GM23248 (cell line): ENCODE measurements at places on chromosomes 2 and 18. TPM values are rescaled to one million over a fixed set of nuclear protein-coding genes. Genes with fewer than 3 reads are reported as not detected.
A peak's percentile ranks its signal among the peaks of the same experiment; 100 is the strongest.

GRCh38 chr2:43360137-43360536 lies 133.7 kb upstream of the ZFP36L2 start:
- peaks cover 13% of the 10 kb centered on the region for H3K4me1 ChIP-seq
- H3K4me3 ChIP-seq = no peak overlapping the region
- H3K27ac ChIP-seq = no peak overlapping the region
- no peak for DNase-seq
- no peaks in the 10 kb centered on the region for H3K36me3 ChIP-seq
- H3K27me3 ChIP-seq = no peaks in the 10 kb centered on the region

- H3K4me3 ChIP-seq = no peak overlapping the region
- DNase-seq = no peak
- H3K4me1 ChIP-seq = no peaks in the 10 kb centered on the region
- H3K27ac ChIP-seq = no peak overlapping the region
- H3K36me3 ChIP-seq = no peaks in the 10 kb centered on the region
- H3K27me3 ChIP-seq = no peaks in the 10 kb centered on the region
Measured at GRCh38 chr18:23331091-23331920, 121.8 kb upstream of the RIOK3 start.

- H3K36me3 ChIP-seq = no peaks in the 10 kb centered on the region
- DNase-seq = no peak
- H3K27ac ChIP-seq = no peak within 1 kb of the TSS
- H3K4me3 ChIP-seq = no peak within 1 kb of the TSS
- H3K27me3 ChIP-seq = peaks cover 4% of the 10 kb centered on the region
Measured at GRCh38 chr18:7230626-7231349, at the start of gene LRRC30. LRRC30 (plus strand) TSS chr18:7231089; CDS start chr18:7231139, 50 bp downstream.

DNA sequence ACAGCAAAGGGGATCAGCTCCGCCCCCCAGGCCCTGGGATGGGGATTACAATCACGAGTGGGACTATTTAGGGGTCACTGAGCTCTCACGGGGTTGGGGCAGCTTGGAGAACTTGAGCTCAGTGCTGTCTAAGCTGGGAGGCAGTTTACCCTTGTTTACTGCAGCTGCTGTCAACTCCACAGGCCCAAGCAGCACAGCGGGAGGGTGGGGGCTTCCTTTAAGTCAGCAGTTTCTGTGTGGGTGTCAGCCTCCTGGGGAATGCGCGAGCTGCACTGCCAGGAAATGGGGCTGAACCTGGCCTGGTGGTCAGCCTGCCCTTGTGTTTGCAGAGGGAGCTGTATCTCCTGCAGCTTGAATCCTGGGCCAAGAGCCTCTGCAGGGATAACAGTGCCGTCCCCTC lies 29.8 kb downstream of the TOGARAM2 start:
- H3K4me3 ChIP-seq = no peak overlapping the region
- peak; percentile 14 for DNase-seq
- H3K27me3 ChIP-seq = no peaks in the 10 kb centered on the region; the same call in 1 of the 2 replicates

DNA sequence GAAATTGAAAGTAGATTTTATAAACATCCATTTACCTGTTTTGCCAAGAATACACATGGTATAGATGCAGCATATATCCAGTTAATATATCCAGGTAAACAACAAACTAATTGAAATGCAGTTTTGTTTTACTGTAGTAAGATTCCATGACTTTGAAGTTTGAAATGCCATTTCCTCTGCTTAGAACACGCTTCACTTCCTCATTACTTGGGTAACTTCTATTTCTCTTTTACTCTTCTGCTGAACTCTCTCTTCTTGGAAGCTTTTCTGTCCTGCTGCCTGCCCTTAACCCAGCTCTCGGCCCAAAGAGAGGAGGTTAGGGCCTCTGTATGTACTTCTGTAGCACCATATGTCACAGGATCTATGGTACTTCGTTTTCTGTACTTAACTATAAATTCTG lies 14.1 kb upstream of the IL1RL2 start:
- no peaks in the 10 kb centered on the region for H3K27me3 ChIP-seq
- no peaks in the 10 kb centered on the region for H3K4me1 ChIP-seq
- DNase-seq = no peak
- no peak overlapping the region for H3K4me3 ChIP-seq

GRCh38 chr2:67631483-67631882 lies 234.3 kb downstream of the ETAA1 start:
- H3K4me1 ChIP-seq = peaks cover 14% of the 10 kb centered on the region
- H3K36me3 ChIP-seq = no peaks in the 10 kb centered on the region
- H3K27me3 ChIP-seq = no peaks in the 10 kb centered on the region
- no peak overlapping the region for H3K4me3 ChIP-seq

- DNase-seq = no peak
- H3K36me3 ChIP-seq = no peaks in the 10 kb centered on the region
- no peak overlapping the region for H3K4me3 ChIP-seq
- H3K27ac ChIP-seq = no peak overlapping the region
- H3K27me3 ChIP-seq = no peaks in the 10 kb centered on the region
Measured at GRCh38 chr2:52194342-52194741, 1162.4 kb upstream of the NRXN1 start.

- H3K27me3 ChIP-seq = no peaks in the 10 kb centered on the region
- no peak overlapping the region for H3K27ac ChIP-seq
- no peak for DNase-seq
- H3K4me1 ChIP-seq = no peaks in the 10 kb centered on the region
- no peak overlapping the region for H3K4me3 ChIP-seq
Measured at GRCh38 chr2:175057078-175057685, 52.0 kb upstream of the CHN1 start.

GRCh38 chr2:65367524-65367923 lies 64.9 kb downstream of the SPRED2 start:
- H3K4me3 ChIP-seq = no peak overlapping the region
- DNase-seq = peak; percentile 99
- H3K36me3 ChIP-seq = no peaks in the 10 kb centered on the region
- no peaks in the 10 kb centered on the region for H3K27me3 ChIP-seq
- H3K4me1 ChIP-seq = peaks cover 42% of the 10 kb centered on the region
- H3K27ac ChIP-seq = peak overlapping the region; percentile 89

DNA sequence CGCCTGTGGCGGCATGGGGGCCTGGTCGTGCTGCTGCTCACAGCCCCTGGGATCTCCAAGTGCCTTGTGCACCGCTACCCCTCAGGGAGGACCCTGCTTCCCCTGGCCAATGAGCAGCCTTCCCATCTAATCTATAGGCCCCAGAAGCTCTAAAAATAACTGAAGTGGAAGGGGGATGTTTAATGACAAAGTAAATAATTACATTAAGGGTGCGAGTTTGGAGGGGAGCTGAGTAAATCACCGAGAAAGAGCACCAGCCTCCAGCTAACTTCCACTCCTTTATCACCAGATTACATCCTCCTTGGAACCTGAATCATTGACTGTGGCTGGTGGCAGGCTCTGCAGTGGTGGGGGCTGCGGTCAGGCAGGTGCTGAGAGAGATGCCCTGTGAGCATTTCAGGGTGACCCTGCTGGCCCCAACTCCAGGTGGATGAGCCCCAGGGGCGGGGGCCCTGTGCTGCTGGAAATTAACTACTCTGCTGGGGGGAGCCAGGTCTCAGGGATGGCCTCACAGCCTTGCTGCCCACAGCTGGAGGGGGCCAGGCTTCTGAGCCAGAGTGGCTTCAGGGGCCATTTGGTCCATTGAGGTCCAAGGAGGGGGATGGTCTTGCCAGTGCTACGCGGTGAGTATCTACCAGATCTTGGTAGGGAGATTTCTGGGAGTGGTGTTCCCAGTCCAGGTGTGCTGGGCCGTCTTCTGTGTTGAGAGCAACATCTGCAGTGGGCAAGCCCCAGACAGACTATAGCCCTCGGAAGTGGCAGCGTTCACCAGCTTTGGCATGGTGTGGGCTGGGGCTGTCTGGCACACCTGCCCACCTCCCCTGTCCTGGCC lies 74.2 kb downstream of the GLI2 start:
- no peak overlapping the region for H3K4me3 ChIP-seq
- DNase-seq = no peak
- no peak overlapping the region for H3K27ac ChIP-seq
- no peaks in the 10 kb centered on the region for H3K27me3 ChIP-seq
- peaks cover 3% of the 10 kb centered on the region; the same call in 1 of the 2 replicates for H3K36me3 ChIP-seq

DNA sequence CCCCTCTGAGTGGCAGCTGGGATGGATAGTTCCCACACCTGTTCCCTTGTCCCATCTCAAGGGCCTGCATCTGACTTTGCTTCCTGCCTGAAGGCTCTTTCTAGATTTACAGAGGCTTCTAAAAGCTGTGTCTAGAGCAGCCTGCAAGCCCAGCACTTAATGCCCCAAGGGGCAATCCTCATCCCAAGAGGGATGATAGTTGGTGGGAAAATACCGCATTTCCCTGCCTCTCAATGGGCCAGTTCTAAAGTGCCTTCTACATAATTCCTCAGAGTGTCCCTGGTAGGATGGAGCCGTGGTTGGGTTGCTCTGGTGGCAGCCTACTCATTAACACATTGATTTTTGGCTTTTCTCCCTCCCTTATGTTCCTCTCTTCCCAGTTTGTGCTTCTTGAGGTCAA lies 29.5 kb downstream of the LAMA3 start:
- H3K27me3 ChIP-seq = no peaks in the 10 kb centered on the region
- no peak for DNase-seq
- peaks cover 52% of the 10 kb centered on the region for H3K4me1 ChIP-seq
- no peak overlapping the region for H3K4me3 ChIP-seq

DNA sequence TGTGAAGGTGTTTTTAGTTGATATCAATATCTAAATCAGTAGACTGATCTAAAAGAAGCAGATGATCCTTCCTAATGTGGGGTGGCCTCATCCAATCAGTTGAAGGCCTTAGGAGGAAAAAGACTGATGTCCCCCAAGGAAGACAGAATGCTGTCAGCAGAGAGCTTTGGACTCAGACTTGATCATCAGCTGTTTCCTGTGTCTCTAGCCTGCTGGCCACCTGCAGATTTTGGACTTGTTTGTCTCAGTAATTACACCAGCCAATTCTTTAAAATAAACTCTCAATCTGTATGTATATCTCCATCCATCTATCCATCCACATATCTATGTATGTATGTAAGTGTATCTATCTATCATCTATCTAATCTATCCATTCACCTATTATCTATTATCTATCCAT lies 301.3 kb downstream of the LPIN1 start:
- H3K27me3 ChIP-seq = no peaks in the 10 kb centered on the region
- no peak for DNase-seq

DNA sequence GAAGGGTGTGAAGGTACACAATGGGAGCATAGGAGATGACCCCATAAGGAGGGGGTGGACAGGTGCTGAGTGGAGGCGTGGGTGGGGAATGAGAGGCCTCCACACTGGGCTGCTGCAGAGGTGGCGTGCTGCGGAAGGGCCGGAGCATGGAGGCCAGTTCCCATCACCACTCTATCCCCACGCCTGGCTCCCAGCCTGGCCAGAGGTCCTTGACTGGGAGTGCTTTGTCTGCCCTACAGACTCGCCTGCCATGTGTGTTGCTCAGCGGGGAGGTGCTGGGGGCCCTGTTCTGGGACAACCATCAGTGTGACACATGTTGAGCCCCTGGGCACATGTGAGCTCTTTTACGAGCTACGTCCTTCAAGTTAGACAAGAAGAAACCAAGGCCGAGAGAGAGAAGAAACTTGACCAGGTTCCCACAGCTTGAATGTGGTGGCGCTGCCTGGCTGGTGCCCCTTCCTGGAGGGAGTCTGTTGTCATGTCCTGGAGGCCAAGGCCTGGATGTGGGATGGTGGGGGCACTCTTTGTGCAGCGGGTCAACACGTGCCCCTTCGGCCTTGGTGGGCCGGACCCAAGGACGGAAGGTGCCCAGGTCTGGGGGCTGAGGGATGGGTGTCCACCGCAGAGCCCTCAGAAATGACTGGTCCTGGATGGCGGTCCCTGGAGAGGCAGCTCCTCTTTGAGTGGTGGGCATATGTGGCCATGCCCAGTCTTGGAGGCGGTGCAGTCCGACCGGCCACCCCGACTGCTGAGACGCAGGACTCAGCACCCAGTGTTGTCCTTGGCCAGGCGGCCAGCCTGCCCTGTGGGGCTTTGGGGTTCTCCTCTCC lies 1.2 kb upstream of the INPP5D start:
- no peak for DNase-seq
- no peak overlapping the region for H3K27ac ChIP-seq
- no peaks in the 10 kb centered on the region for H3K27me3 ChIP-seq
- H3K4me1 ChIP-seq = peaks cover 6% of the 10 kb centered on the region; the same call in 1 of the 2 replicates
- H3K36me3 ChIP-seq = no peaks in the 10 kb centered on the region

GRCh38 chr18:63889626-63890025 lies 2.1 kb downstream of the SERPINB2 start:
- H3K4me1 ChIP-seq = peaks cover 20% of the 10 kb centered on the region
- no peak overlapping the region for H3K27ac ChIP-seq

GRCh38 chr18:68406761-68407160 lies 308.1 kb downstream of the TMX3 start:
- H3K36me3 ChIP-seq = no peaks in the 10 kb centered on the region
- H3K27ac ChIP-seq = no peak overlapping the region
- H3K4me3 ChIP-seq = no peak overlapping the region
- peak; percentile 50 for DNase-seq
- no peaks in the 10 kb centered on the region for H3K27me3 ChIP-seq

GRCh38 chr2:62455957-62456692 lies 49.9 kb downstream of the TMEM17 start:
- H3K36me3 ChIP-seq = no peaks in the 10 kb centered on the region
- no peak overlapping the region for H3K27ac ChIP-seq
- H3K4me3 ChIP-seq = no peak overlapping the region
- H3K27me3 ChIP-seq = no peaks in the 10 kb centered on the region
- DNase-seq = no peak
- peaks cover 9% of the 10 kb centered on the region for H3K4me1 ChIP-seq

MC4R gene
- 0.14 and 0.33 TPM in 2 replicates for polyA plus RNA-seq

MOGAT1 gene
- polyA plus RNA-seq = not detected in 2 replicates

CRYGD gene
- polyA plus RNA-seq = not detected in 2 replicates

MC5R gene
- not detected in 2 replicates for polyA plus RNA-seq

SLC19A3 gene
- polyA plus RNA-seq = 0.10 and 0.71 TPM in 2 replicates

MAP2 gene
- 1.1 and 1.3 TPM in 2 replicates for polyA plus RNA-seq

GPR55 gene
- 0.20 TPM in 1 of 2 replicates, not detected in the other for polyA plus RNA-seq
